Natural killer cell (primary cell): ENCODE measurements at places on chromosomes 2 and 18. TPM values are rescaled to one million over a fixed set of nuclear protein-coding genes. Genes with fewer than 3 reads are reported as not detected.

GALNT13 gene
- total RNA-seq = not detected

DNA sequence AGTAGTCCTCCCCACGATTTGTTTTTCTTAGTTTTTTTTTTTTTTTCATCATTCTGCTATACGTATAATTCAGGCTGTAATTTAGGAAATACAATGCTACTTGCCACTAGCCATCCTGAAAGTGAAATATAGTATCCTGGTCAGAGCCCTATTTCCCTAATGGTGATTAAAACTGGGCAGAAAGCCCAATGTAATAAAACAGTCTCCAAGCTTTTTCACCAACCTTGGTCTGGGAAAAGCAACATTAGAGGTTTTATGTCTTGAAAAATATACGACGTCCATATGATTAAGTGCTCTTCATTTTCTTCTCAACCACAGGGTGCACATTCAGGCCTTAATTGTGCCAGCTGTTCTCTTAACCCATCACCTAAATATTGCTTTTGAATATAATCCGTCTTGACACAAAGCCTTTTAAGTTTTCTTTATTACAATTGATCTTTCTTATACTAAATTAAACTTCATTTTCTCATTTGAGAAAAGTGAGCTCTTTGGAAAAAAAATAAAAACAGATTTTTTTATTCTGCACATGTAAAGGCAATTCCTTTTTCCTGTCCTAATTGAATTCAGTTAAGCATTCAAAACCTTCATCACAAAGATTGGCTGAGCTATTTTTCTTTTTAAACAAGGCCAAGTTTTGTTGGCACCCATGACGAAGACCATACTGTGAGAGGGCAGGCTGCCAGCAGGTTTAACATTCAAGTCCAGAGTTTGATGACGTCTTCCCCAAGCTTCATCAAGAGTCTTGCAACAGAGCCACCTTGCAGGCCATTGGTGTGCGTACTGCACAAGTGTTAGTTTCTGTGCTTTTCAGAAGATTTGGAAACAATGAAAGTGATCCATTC, 52.7 kb downstream of the MAP2 start:
- no peak for DNase-seq

DOCK10 gene
- 213 TPM for total RNA-seq

BBS5 gene
- total RNA-seq = 2.2 TPM

DNA sequence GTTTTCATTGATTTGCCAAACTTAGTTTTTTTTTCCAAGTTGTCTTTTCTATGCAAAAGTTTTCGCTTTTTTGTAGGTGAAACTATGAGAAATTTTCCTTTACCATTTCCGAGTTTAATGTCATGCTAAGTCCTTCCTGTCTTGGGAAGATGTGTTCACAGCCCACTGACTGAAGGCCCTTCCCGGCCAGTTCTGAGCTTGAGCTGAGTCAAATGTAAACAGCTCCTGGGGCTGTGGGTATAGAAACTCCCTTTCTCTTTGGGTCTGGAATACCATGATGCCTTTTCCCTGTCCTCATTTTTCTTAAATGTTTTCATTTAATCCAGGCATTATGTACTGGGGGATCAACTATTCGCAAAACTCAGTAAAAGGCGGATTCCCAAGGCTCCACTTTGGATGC, 69.8 kb upstream of the IL1R1 start:
- no peak for DNase-seq

TUBA4A gene
- 188 TPM for total RNA-seq

SLC40A1 gene
- total RNA-seq = 5.2 TPM

- DNase-seq = no peak
These were observed 60.4 kb downstream of the KCNJ3 start for GRCh38 chr2:154758871-154759270.

DNA sequence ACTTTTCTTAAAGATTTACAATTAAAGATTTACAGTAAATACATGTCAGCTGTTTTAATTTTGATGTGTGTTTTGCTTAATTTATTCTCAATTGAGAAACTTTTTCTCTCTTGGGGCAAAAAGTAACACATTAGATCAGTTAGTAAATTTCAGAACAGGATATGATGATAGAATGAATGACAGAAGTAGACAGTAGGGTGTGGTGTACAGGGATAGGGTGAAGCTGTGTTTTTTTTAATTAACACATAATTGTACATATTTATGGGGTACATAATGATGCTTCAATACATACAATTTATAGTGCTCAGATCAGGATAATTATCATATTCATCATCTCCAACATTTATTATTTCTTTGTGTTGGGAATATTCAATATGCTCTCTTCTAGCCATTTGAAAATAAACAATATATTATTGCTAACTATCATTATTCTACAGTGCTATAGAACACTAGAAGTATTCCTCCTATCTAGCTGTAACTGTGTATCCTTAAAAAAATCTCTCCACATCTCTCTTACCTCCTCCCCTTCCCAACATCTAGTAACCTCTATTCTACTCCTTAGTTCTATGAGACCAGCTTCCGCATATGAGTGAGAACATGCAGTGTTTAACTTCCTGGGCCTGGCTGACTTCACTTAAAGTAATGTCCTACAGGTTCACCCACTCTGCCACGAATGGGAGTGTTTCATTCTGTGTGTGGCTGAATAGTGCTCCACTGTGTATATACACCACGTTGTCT, 175.2 kb downstream of the SNTG2 start:
- DNase-seq = no peak

HNMT gene
- 1.1 TPM for total RNA-seq

- DNase-seq = no peak
These were observed 91.2 kb downstream of the LIPG start for GRCh38 chr18:49652881-49653724.

MYO7B gene
- 0.14 TPM for total RNA-seq

GRCh38 chr2:130837175-130837810, 579 bp downstream of the ARHGEF4 start:
- no peak for DNase-seq

C2orf66 gene
- total RNA-seq = not detected
